Sciatic nerve (tissue), 2 donors: ENCODE measurements at places on chromosomes 5 and 9. TPM values are rescaled to one million over a fixed set of nuclear protein-coding genes. Genes with fewer than 3 reads are reported as not detected.

The KCNV2 gene
- total RNA-seq, result not detected

- no peak for DNase-seq
Measured at GRCh38 chr5:7412409-7412808, 16.5 kb downstream of the ADCY2 start.

- no peak for DNase-seq
Measured at GRCh38 chr9:136399176-136400037, 563 bp downstream of the SNAPC4 start.

GRCh38 chr5:174281855-174282254 is 236.3 kb downstream of the NSG2 start:
- no peak for DNase-seq

The SVEP1 gene
- 110 TPM for total RNA-seq

The GARIN3 gene
- total RNA-seq, result not detected
